ENCODE measurements at places on chromosomes 13 and 19.

DNA sequence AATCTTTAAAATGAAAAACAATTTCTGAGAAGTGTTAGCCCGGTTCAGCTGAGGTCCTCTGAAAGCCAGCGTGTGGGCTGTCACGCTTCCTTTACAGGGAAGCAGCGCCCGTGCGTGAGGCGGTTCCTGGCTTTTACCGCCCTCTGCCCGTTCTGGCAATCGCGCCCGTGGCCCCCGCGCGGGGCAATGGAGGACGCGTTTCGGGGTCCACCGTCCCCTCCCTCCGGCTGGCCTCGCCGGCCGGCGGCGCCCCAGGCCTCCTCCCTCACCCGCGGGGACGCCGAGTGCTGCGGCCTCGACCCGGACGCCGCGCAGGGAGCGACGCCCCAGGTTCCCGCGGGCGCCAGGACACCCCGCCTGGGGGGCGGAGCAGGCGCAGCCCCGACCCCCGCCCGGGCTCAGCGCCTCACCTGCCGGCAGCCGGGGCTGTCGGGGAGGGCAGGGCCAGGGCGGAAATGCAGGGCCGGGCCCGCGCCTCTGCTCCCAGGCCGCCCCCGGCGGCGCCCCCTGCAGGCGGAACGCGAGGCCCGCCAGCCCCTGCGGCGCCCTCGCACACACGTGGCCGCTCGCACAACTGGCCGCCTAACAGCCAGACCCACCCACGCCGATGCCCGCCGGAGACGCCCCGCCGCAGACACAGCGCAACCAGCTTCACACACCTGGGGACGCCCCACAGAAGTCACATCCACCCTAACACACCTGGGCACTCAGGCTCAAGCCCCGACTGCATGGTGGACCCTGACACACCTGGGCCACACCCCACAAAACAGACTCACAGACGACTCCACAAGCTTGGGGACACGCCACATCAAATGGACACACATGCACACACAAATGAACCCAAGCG is at the start of gene GGACT:
Gene GGACT (minus strand): TSS at position 459 of the 847 bp plus-strand sequence. CDS start 56,198 bp downstream, outside the sequence.
- peak; percentile 83 for DNase-seq

DNA sequence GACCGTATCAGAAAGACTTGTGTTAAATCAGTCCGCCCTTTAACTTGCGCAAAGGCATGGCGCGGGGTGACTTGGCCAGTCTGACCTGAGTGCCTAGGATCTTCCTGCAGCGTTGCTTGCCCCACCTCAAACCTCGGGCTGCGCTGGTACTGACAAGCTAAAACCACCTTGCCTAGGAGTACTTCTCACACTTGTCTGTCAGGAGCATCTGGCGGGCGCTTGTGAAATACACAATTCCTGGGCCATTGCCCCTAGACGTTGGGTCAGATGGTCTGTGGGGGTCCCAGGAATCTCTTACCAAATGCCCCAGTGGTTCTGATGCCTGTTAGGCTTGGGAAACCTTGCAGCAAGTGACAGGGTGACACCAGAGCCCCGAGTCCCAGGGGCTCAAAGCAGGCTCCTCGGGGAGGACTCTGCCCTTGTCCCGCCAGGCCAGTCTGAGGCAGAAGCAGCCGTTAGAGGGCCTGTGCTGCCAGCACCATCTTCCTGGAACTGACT is 12.9 kb downstream of the CEBPG start:
- no peak for DNase-seq

GRCh38 chr13:37618554-37618953 is 20.0 kb upstream of the POSTN start:
- DNase-seq, result no peak

- no peak for DNase-seq
These were observed 35.4 kb downstream of the LHFPL6 start for GRCh38 chr13:39567569-39567968.

GRCh38 chr13:95533545-95534160 is 18.9 kb upstream of the CLDN10 start:
- no peak for DNase-seq

- DNase-seq, result no peak
These were observed 935 bp downstream of the ARID3A start for GRCh38 chr19:926589-927350.

DNA sequence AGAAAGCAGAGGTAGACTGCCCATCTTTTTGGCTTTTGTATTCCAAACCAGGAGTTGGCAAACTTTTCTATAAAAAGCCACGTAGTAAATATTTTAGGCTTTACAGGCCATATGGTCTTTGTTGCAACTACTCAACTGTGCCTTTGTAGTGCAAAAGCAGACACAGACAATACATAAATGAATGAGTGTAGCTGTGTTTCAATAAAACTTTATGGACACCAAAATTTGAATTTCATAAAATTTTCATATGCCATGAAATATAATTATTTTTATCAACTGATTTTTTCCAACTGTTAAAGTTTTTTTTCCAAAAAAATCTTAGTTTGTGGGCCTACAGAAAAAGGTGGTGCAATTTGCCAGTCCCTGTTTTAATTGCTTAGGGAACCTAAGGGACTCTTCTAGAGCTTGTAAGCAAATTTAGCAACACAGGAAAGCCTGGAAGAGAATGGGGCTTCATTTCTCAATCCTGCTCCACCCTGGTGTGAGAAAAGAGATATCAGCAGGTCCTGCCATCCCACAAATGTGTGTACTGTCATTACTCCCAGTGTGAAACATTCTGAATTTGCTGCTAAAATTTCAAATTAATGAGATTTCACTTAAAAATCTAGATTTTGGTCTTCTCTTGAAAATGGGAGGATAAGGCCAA is 194.2 kb downstream of the RGCC start:
- DNase-seq, result no peak

DNA sequence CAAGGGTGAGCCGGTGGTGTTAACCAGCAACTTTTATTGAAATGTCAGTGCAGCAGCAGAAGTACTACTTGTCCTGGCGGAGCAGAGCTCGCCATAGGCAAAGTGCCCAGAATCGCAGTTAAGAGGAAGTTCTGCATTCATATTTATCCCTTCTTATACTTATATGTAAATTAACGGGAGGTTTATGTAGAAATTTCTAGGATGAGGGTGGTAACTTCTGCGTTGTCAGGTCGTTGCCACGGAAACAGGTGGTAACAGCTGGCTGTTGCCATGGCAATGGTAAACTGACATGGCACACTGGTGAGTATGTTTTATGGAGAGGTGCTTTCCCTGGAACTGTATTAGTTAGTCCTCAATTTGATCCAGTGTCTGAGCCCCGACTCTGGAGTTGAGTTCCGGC is 2494.9 kb upstream of the PCDH20 start:
- DNase-seq, result no peak

DNA sequence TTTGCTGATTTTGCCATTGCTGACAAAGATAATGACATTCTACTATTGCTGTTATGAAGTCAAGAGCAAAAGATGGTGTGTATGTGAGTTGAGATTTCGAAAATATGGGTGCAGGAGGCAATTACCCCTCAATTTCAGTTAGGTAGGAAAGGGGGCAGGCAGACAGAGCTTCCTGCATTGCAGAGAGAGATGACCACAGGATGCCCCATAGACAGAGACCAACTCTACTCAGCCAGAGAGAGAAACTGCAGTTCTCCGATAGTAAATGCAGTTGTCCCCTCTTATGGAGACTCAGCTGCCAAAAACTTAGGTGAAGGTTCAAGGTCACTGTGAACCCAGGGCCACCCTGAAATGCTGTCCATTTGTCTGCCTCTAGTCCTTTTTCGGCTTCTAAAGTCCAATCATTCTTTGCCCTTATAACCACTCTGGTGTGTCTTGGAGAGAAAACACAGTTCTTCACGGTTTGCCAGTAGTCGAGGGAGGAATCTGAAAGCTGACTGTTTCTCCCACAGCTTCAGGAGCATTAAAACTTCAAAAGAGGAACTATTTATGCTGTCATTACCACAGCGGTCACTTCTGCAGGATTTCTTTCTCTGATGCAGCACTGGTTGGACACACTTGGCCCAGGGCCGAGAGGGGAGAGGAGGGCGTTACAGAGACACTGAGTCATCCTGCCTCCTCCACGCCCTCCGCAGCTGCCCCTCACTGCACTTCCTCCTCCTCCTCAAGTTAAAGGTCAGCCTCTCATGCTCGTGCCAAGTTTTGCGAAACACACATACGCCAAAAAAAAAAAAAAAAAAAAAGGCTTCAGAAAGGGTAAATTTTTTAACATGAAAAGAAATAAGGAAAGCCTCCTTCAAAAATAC is 264.3 kb downstream of the FOXO1 start:
- peak; percentile 23 for DNase-seq

DNA sequence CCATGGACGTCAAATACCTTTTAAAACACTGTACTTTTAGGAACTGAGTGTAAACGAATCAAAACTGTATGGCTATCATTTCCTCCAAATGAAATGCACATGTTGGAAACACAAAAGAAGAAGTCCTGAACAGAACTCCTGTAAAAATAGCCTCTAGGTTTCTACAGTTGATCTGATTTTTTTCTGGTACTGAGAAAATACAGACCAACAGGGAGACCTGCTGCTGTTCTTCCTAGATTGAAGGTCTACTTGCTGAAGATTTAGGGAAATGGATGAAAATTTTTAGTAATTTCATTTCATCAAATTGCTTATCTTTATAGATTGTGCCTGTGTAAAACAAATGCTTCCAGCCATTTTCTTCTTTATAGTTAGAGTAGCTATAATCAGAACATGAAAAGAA is 520.4 kb downstream of the SLITRK6 start:
- DNase-seq, result no peak

DNA sequence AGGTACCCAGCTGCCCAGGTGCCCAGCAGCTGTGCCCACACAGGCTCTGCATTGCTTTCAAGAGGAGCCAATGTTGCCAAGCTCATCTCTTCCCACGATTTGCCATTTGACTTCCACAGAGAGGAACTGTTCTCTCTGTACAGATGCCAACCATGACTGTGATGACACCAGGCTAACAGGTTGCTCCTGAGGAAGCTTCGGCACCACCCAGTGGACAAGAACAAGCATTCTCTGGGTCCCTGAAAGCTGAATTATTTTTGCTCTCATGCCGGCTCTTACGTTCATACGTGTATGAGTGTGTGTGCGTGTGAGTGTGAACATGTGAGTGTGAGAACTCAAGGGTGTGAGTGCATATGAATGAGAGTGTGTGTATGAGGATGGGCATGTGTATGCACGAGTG is 535.2 kb downstream of the LIG4 start:
- no peak for DNase-seq

DNA sequence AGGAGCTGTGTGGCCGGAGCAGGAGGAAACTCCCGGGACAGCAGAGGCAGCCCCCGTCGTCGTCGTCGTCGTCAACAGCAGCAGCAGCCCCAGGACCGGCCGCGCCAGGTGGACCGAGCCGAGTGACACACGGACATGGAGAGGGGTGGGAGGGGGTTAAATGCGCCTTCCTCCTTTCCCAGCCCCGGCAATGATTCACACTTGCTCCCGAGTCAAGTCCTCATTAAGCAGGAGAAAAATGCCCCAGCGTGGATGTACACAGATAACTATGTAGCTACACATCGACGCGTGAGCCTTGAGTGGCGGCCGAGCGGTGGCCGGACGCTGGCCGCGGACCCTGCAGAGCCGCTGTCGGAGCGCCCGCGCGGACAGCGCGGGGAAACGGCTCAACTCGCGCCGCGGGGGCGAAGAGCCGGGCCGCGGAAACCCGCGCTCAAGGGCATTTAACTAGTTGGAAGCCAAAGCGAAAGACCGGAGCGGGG is 645 bp downstream of the UBL3 start:
- peak; percentile 4 for DNase-seq

GRCh38 chr13:96490496-96490989 is 400.6 kb downstream of the HS6ST3 start:
- DNase-seq, result no peak

DNA sequence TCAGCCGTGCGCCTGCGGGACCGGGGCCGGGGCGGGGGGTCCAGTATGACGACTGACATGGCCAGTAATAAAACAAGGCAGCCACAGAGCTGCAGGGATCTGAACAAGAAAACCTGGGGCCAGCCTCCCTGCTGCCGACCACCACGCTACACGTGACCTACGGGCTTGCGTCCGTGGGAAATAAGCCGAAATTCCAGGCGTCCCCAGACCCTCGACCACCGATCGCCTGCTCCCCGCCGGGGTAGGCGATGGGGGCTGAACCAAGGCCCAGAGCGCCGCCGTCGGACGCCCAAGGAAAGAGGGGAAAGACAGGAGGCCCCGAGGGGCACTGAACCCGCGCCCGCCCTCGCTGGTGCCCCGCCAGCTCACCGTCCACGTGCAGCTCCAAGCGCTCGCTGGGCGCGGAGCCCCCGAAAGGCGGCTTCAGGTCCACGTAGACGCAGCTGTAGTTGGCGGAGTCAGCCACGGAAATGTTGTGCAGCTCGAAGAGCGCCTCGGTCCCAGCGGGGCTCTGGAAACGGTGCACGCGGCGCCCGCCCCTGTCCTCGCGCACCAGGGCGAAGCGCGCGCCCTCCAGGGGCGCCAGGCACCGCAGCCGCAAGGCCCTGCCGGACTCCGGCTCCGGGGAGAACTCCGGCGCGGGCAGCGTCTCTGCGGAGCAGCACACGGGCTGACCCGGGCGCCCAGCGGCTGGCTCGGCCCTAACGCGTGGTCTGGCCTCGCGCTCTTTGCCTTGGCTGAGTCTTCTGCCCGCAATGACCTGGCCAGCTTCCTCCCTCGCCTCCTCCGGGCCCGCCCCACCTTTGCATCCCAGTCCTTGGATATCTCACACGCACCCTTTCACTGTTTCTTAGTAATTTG is 3.1 kb downstream of the A1BG start:
- DNase-seq, result no peak

- DNase-seq, result no peak
These were observed 45.5 kb downstream of the HSPH1 start for GRCh38 chr13:31116224-31116623.

DNA sequence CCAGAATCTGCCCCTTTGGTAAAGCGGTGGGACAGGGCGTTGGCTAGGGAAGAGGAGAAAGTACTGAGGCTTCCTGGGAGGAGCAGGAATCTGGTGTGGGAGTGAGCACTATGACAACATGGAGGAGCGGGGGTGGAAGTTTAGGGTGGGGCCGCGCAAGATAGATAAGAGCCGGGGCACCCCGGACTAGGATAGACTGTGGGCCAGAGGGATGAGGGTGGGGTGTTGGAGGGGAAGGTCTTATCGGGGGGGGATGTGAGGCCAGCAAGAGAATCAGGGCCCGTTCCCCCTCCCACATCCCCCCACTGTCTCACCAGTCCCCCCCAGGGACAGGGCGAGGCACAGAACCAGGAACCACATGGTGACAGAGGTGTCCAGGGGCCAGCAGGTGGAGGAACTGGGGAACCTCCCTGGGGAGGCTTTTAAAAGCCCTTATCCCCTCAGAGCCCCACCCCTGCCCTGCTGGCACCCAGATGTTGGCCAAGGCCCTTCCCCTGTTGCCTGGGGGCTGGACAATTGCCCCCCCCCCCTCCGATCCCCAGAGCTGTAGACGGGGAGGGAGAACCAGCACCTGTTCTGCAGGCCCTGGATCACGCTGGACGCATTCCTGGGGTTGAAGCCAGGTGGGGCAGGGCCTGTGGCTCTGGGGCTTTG is at the start of gene KLK1:
Gene KLK1 (minus strand): TSS at position 399 of the 654 bp plus-strand sequence. CDS start 39 bp downstream, at position 360.
- DNase-seq, result no peak

- DNase-seq, result no peak
These were observed 2.3 kb downstream of the HTR2A start for GRCh38 chr13:46894568-46894967.
